MG63 (cell line): ENCODE measurements at places on chromosomes 3 and 15. TPM values are rescaled to one million over a fixed set of nuclear protein-coding genes. Genes with fewer than 3 reads are reported as not detected.

DNA sequence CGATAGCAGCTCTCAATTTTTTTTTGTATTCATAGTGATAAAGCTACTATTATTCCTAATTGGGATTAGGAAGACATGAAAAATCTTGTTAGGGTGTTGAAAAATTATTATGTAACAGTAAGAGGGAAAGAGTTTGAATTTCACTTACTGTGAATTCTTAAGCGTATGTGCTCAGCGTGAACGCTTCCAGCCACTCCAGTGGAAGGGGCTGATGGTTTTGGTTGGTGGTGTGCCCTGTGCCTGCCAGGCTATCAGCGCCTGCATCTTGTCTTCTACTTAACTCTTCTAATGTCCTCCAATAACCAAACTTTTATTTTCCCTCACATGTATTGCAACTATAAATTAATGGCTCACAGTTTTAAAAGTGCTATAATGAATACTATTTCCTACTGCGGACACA, 22.5 kb downstream of the CDIN1 start:
- no peak for DNase-seq

GRCh38 chr3:182226995-182227394, 515.3 kb downstream of the SOX2 start:
- DNase-seq: no peak

- no peak for DNase-seq
Measured at GRCh38 chr3:47685037-47685436, 96.7 kb downstream of the SMARCC1 start.

- DNase-seq: peak; percentile 73
Measured at GRCh38 chr3:195270079-195270816, 711 bp downstream of the XXYLT1 start.

GRCh38 chr15:79025201-79025600, 65.4 kb downstream of the RASGRF1 start:
- no peak for DNase-seq

GRCh38 chr3:13587442-13587841, 38.5 kb downstream of the FBLN2 start:
- no peak for DNase-seq

GRCh38 chr3:58683466-58683865, 16.9 kb upstream of the FAM3D start:
- DNase-seq: peak; percentile 72

- no peak for DNase-seq
Measured at GRCh38 chr3:15581471-15582394, 19.6 kb downstream of the HACL1 start.

- no peak for DNase-seq
Measured at GRCh38 chr3:11908981-11909698, 62.5 kb upstream of the TAMM41 start.

- DNase-seq: no peak
Measured at GRCh38 chr3:65233561-65233960, 545.8 kb upstream of the ADAMTS9 start.

- peak; percentile 74 for DNase-seq
Measured at GRCh38 chr3:185715091-185715490, 109.8 kb downstream of the IGF2BP2 start.

DNA sequence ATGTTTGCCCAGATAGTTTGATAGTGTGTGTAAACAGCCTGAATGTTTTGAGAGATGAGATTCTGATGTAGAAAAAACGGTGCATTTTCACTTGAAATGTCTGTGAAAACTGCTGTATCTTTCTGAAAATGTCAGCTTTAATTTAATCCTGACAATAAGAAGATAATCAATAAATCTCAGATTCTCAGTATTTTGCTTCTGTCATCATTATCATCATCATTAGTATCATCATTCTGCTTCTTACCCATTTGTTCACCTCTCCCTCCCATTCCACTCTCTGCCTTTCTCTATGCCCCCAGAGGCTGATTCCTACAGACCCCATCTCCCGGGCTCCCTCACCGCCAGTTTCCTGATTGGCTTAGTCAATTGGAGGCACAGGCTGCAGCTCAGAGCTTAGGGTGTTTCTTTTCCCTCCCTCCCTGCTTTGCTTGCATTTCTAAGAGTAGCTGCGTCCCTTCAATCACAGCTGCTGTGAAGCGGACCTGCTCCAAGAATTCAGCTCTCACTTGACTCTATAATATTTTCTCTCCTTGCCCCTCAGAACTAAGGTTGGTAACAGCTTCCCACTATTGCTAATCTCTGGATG, 8.2 kb upstream of the SNTN start:
- no peak for DNase-seq

DNA sequence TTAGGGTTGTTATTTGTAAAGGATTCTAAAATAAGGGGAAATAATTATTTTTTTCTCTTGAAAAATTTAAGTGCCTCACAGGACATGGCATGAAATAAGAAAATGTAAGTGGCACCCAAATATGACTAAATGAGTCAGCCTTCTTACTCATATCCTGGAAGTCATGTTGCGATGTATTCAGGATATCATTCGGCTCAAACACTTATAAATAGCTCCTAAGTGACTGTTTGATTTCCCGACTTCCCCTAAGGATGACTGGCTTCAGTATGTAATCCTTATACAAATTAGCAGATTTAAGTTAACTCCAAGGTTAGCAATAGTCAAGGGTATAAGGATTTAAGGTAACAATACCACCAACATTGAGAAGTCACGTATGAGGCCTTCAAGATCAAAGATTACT, 57.3 kb upstream of the OSTN start:
- DNase-seq: no peak

DNA sequence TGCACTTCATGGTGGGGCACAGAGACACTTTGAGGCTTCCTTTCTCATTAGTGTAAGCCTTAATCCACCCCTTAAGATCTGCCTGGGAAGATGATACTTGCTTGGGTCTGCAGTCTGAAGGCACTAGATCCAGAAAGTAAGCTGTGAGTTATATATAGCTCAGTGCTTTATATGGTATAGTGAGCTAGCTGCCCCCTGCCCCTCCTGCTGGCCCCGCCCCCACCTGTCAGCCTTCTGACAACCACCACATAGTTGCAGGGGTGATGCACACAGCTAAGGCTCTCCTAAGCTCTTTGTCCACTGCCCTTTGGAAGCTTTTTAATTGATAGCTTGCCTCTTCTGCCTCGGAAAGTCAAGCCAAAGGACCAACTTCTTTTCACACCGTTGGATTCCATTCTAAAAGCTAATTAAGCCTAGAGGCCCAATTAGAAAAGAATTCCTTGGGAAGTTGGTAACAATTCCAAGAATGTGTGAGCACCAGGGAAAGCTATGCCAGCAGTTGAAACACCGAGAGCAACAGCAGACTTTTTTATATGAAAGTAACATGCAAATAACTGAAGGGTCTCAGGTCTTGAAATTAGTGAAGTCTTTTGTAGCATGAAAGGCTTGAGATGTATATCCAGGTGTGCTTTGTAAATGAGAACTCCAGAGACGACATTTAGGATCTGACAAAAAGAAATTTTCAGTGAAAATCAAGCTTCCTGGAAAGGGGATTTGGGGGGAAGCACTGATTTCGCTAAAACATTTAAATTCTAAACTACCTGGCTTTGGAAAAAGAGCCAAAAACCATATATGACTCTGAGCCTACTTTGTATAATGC, 2.3 kb downstream of the TPM1 start:
- DNase-seq: no peak

- DNase-seq: no peak
Measured at GRCh38 chr3:4999531-5000184, 20.4 kb downstream of the BHLHE40 start.

DNA sequence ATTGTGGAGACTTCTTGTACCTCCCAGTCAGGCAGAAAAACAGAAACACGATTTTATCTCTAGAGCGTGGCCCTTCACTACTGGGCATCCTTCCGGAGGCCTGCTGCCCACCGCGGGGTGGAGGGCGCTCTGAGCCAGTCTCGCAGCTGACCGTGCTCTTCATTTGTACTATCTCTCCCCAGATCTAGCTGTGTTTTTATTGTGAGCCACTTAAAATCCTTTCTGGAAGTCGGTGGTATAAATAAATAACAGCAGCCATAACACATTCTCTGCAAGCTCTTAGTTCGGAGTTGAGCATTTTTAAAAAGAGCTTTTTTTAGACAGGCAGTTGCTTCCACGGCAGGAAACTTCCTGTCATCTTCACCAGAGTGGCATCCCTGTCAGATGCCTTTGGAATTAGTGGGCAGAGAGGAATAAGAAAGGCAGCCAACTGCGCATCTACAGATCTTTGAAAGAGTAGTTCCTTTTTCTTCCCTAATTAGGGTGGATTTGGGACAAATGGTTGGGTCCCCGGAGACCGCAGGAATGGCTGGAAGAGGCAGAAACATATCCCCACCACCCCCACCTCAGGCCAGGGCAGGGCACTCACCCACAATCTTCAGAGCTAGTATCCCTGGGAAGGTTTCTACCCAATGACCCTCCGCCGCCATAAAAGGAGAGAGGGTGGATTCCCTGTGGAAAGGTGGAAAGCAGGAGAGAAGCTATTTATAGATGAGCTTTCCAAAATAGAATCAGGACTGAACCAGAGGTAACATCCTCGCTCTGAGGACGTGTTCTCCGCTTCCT, 91.1 kb downstream of the TOP2B start:
- peak; percentile 65 for DNase-seq

GRCh38 chr15:47717036-47717612, at the start of gene SEMA6D:
Gene SEMA6D, plus strand, starts transcription at chr15:47717505. Its CDS starts 42,294 bp downstream, at chr15:47759799.
- DNase-seq: peak; percentile 90

DNA sequence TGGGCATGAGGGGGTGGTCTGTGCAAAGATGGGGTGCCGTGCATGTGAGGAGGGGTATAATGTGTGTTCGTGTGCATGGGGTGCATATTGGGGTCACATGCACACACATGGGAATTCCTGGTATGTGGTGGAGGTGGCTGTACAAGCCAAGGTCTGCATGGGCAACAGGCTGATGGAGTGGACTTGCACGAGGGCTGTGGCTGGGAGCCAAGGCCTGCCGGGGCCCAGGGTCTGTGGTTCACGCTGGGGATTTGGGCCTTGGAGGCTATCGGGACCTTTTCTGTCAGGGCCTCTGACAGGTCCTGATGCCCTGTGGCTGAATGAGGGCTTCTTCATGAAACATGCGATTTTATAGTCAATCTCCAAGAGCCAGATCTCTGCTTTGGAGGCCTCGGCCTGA, 9.8 kb upstream of the PLXND1 start:
- DNase-seq: no peak

DNA sequence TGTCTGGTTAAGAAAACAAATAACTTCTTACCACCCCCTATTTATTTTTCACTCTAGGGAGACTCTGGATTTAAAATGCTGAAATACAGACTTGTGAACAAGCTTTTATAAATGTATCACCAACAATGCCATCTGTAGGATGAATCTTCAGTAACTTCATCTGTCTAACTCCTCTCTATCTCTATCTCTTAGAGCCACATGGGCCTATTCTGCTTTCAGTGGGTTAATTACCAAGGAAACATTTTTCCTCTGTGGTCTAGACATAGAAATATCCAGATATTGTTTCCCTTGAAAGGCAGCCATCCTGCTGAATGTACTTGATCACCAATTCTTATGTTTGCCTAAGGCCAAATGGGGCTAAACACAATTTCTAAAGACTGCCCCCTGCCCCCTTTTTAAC, 167.6 kb upstream of the COL8A1 start:
- no peak for DNase-seq

- no peak for DNase-seq
Measured at GRCh38 chr15:48306639-48307038, 24.6 kb upstream of the DUT start.

GRCh38 chr3:167520266-167521005, 46.6 kb upstream of the SERPINI2 start:
- DNase-seq: no peak

GRCh38 chr3:196207833-196208607, 3.2 kb downstream of the ZDHHC19 start:
- DNase-seq: peak; percentile 41

SLC28A2 gene
- total RNA-seq: not detected in 2 replicates

ADPRH gene
- total RNA-seq: 0.69 and 3.4 TPM in 2 replicates

UTS2B gene
- total RNA-seq: not detected in 2 replicates

CNTN6 gene
- not detected in 2 replicates for total RNA-seq

TIMP4 gene
- 0.10 TPM in 1 of 2 replicates, not detected in the other for total RNA-seq

FSIP1 gene
- 2.0 and 3.3 TPM in 2 replicates for total RNA-seq

POLQ gene
- total RNA-seq: 4.2 and 7.4 TPM in 2 replicates

KIF7 gene
- total RNA-seq: 27.4 and 42.1 TPM in 2 replicates

LMAN1L gene
- total RNA-seq: not detected in 2 replicates

NTRK3 gene
- 4.0 TPM in 1 of 2 replicates, not detected in the other for total RNA-seq

SEMA7A gene
- 10.5 and 12.0 TPM in 2 replicates for total RNA-seq
